ENCODE measurements at places on chromosomes 6 and 20.

GRCh38 chr6:168901076-168901475, 352.6 kb downstream of the THBS2 start:
- no peak for DNase-seq

GRCh38 chr6:141451511-141452353, 681.0 kb upstream of the GJE1 start:
- peak; percentile 50 for DNase-seq

- DNase-seq, result no peak
These were observed 22.6 kb downstream of the ASXL1 start for GRCh38 chr20:32380745-32381144.

GRCh38 chr20:64156886-64157875, 7.1 kb upstream of the MYT1 start:
- no peak for DNase-seq

All from mammary epithelial cell (primary cell).